Activated T-cell treated with anti-CD3 and anti-CD28 coated beads, Interleukin-2, amount 50 U/mL, for 48 hours (primary cell): ENCODE measurements at places on chromosomes 6 and 20.

GRCh38 chr6:90465686-90466085 is 121.2 kb downstream of the MAP3K7 start:
- DNase-seq, result no peak

GRCh38 chr20:5191829-5192569 is 65.2 kb downstream of the CDS2 start:
- peak; percentile 24 for DNase-seq

DNA sequence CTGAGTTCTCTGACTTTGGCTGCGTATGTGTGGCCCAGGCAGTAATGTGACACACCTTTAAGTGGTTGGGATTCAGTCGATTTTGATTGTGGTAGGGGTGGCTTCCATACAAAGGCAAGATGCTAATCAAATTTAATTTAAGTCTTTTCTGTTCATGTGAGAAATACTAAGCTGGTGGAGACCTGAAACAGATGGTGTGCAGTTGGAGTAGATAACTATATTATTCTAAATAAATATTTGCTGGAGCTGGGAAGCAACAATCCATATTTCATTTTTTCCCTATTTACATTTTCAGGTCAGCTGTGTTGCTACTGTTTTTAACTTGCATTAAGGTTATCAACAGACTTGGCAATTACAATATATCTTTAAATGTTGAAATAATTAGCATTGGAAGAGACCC is 67.4 kb upstream of the C20orf144 start:
- no peak for DNase-seq

GRCh38 chr20:46573788-46574584 is 23.5 kb upstream of the OCSTAMP start:
- no peak for DNase-seq

DNA sequence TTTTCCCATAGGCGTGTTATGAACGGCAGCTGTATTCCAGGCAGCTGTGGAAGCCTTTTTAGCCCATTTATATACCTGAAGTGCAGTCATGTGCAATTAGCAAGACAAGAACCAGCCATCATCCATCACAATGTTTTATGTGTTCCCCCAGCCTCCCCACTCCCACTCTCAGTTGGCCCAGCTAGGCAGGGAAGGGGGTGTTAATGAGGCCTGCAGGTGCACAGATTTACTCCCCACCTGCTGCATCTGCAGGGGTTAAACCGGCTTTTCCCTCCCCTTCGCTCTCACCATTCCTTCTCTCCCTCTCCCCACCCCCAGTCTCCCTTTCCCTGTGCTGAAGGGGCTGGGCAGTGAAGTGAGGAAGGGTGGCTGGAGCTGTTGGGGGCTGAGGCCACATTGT is 149.8 kb upstream of the AKAP12 start:
- no peak for DNase-seq

- DNase-seq, result no peak
Observed at GRCh38 chr20:60233018-60233630, 274.9 kb downstream of the CDH26 start.

GRCh38 chr20:56955680-56956079 is 310.8 kb downstream of the BMP7 start:
- no peak for DNase-seq

- DNase-seq, result no peak
Observed at GRCh38 chr20:61608275-61609085, 356.4 kb downstream of the CDH4 start.

GRCh38 chr6:45169815-45170214 is 158.3 kb upstream of the RUNX2 start:
- no peak for DNase-seq

DNA sequence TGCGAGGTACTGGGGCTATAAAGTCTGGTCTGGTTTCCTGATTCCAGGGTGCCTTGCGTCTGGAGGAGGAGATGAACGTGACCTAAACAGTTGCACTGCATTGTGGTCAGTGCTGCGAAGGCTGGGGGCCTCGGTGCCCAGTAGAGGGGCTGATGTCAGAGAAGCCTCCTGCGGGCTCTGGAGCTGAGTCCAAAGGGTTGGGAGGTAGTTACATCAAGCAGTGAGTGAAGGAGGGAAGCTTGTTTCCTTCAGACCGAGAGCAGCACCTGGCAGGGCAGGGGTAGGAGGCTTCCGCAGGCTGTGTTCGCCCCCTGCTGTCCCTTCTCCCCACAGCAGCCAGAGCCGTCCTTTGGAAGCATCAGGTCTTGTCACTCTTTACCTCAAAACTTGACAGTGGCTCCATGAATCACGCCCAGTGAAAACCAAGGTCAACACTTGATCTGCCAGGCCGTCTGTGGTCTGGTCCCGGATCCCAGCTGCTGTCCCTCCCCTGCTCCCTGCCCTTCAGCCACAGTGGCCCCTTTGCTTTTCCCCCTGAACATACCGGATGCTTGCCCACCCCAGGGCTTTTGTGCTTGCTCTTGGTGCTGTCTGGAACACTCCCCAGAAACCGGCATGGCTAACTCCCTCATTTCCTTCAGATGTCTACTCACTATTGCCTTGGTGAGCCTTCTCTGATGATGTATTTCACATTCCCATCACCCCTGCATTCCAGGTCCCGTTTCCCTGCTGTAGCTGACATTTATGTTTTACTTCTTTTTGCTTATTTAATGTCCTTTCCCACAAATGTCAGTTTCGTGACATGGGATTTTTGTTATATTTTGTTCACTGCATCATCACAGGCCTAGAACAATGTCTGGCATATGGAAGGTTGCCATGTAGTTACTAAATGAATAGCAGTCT is 7.0 kb downstream of the DYNLRB1 start:
- peak; percentile 75 for DNase-seq

DNA sequence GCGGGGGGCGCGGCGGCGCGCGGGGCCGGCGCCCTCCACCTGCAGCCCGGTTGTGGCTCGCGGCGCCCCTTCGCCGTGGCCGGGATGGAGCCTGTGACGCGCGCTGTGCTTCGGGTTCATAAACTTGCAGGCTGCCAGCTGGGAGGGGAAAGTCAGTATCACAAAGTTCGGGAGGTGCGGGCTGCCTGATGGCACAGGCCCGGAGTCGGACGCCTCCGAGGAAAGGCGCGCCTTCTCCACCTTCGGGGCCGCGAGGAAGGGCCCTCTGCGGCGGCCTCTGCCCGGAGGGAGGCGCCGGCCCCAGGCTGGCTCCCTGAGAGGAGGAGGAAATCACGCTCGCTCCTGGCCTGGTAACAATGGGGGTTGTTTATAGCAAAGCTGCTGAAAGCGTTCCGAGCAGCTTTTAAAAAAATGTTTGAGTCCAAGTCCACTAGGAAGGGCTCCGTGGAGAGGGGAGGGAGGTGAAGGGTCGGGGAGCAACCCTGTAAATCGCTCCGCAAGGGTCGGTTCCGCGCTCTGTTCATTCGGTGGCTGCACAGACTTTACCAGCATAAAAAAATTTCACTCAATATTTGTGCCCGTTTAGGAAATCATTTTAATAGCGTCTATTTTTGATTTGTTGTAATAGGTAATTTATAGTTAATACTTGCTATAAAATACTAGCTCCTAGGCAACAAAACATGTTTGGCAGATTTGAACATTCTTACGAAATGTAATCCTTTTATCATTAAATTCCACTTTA is 1.0 kb downstream of the AFDN start:
- peak; percentile 42 for DNase-seq

- no peak for DNase-seq
Observed at GRCh38 chr20:31851240-31851955, 6.0 kb upstream of the FOXS1 start.

- no peak for DNase-seq
Observed at GRCh38 chr6:28115799-28116198, 8.6 kb upstream of the ZSCAN16 start.

DNA sequence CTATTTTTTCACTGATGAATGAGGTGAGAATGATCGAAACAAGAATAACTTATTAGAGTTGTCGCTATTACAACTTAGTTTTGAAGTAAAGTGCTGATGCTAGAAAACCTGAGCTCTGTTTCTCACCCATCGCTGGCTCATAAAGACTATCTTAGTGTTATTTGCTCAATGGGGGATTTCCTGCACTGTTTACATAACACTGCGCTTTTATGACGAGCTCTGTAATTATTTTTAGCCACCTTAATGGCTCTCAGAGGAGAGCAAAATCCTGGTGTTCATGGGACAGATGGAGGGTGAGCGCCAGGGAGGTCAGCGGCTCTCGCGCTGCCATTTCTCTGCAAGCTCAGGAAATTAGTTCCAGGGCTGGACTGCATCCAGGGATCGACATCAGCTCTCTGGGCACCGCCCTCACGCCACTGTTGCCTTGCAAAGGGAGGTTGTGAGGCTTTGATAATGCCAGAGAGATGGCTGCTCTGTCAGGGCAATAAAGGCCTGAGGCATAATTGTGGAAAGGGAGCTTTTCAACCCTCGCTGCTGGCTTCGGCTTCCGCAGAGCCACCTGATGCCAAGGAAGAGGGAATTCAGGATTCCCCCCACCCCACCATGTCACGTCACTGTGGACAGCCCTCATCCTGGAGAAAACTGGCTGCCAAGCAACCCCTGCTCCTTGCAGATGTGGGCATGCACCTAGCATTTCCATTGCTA is 72.0 kb downstream of the DACT2 start:
- DNase-seq, result no peak

- DNase-seq, result no peak
Observed at GRCh38 chr6:39140556-39141167, 25.7 kb upstream of the SAYSD1 start.

GRCh38 chr6:16741112-16742016 is 19.9 kb downstream of the ATXN1 start:
- DNase-seq, result no peak

DNA sequence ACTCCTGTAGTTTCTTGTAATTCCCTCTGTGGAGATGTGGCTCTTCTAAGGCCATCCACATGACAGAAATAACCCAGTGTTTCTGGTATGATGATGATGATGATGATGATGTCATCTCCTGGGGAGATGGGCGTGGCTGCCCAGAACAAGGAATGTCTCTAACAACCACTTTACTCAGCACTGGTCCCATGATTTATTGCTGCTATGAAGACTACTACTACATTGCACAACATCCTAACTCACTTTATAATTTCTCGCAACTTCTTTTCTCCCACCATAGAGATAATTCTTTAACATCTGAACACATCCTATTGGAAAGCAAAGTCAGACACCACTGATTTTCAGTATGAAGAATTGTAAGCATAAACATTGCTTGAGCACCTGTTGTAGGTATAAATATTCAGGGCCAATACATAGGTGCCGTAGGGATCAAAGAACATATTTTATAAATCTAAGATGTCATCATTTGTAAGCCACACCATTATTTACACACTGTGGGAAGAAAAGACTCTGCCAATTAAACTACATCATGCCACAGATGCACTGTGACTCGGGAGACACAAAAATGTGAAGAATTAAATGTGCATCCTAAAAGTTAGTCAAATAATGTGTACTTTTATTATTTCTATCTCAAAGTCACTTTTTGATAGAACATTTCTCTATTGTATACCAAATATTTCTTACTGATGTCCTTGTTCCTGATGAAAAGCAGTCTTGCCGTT is 6.4 kb downstream of the TPMT start:
- DNase-seq, result no peak

DNA sequence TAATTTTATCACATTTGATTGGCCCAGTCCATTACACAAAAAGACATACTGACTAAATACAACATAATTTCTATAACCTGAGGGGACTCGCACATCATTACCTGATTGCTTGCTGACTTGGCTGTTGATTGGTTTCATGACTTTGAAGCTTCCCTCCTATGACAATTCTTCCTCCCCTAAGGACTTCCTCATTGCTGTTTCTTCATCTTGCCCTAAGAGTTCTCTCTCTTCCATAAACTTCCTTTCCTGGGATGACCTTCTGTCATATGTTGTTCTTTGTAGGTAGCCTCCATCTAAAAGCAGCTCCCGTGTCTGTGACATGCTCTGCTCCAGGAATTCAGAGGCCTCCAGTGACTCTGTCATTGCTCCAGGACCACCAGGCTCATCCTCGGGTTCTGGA is 22.6 kb downstream of the RSPH3 start:
- no peak for DNase-seq

GRCh38 chr6:47915017-47915416 is 133.2 kb downstream of the OPN5 start:
- DNase-seq, result no peak

DNA sequence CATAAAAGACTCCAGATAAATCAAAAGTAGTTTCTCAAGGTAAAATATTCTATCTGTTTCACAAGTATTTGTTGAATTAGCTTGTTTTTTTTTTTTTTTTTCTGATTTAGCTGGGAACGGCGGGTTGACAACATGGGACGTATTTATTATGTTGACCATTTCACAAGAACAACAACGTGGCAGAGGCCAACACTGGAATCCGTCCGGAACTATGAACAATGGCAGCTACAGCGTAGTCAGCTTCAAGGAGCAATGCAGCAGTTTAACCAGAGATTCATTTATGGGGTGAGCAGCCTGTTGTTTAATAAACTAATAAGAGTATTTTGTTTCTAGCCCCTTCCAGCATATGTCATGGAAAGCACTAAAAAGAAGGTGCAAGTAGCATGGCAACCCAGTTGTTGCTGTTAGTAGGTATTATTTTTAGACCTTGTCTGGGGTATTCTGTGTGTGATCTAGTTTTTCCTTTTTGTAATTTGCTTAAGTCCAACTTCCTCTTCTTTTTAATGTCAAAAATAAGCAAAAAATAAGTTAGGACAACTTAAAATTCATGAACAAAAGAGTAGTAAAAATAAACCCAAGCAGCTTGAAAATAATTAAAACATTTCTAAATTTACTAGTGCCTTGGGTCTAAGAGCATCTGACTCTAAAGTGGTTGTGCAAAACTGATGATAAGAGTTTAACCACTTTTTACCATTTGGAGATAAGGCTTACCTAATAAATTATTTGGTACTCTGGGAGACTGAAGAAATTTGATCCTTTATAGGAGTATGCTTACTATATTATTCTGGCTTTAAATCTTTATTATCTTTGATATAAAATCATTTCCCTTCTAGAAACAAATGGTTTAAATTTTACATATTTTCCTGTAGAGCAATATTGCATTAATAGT is 70.8 kb upstream of the DYNLRB1 start:
- DNase-seq, result no peak

GRCh38 chr6:3797231-3798054 is 45.9 kb upstream of the PXDC1 start:
- no peak for DNase-seq

DNA sequence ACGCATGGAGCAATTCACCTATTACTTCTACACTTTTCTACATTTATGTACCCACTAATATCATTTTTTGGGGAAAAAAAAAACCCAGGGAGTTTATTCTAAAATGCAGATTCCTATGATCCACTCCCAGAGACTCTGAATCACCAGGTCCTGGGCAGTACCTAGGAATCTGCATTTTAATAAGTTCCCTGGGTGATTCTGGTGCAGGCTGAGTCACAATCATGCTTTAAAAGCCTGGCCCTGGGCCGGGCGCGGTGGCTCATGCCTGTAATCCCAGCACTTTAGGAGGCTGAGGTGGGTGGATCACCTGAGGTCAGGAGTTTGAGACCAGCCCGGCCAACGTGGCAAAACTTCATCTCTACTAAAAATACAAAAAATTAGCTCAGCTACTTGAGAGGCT is 43.3 kb upstream of the MLN start:
- DNase-seq, result no peak

GRCh38 chr6:94600636-94601035 is 976.7 kb upstream of the MANEA start:
- no peak for DNase-seq

DNA sequence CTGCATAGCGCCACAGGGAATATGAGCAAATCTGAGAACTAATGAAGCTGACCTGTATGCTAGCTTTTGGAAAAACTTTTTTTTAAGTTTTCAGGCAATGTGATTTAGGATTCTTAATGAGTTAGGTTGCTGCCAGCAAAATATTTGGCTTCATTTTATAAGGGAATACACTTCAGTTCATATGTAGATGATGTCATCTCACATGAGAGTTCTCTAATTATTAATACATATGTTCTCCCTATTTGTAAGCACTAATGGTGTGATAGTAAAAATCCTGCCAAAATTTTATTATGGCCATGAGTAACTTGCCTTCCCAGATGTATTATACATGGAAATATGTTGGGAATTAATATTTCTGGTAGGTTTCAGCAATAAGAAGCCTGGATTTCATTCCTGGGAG is 573.8 kb downstream of the EPM2A start:
- no peak for DNase-seq
